Stimulated activated CD4-positive, alpha-beta T cell treated with anti-CD3 and anti-CD28 coated beads, Interleukin-15, amount 100 ng/mL, for 1 hour (primary cell): ENCODE measurements at places on chromosomes 6 and 20.

GRCh38 chr20:45297786-45298497 is 8.7 kb upstream of the RBPJL start:
- no peak for DNase-seq

DNA sequence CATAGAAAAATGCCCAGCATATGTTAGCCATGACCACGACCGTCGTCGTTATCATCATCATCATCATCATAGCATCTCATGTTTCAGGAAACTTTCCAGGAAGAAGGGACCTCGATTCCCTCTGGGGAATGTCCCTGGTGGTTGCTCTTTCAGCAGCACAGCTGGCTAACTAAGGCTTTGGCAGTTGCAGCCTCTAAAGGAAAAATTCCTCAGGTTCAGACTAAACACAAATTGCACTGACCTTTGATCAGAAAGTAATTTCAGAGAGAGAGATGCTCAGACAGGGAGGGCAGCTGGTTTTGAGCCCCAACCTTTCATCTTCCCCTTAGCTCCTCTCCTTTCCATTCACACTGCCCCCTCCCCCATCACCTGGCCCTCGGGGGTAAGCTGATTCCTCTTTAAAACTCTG is 5.6 kb upstream of the CFB start:
- no peak for DNase-seq

GRCh38 chr6:34947561-34947960 is 58.5 kb downstream of the ANKS1A start:
- no peak for DNase-seq

DNA sequence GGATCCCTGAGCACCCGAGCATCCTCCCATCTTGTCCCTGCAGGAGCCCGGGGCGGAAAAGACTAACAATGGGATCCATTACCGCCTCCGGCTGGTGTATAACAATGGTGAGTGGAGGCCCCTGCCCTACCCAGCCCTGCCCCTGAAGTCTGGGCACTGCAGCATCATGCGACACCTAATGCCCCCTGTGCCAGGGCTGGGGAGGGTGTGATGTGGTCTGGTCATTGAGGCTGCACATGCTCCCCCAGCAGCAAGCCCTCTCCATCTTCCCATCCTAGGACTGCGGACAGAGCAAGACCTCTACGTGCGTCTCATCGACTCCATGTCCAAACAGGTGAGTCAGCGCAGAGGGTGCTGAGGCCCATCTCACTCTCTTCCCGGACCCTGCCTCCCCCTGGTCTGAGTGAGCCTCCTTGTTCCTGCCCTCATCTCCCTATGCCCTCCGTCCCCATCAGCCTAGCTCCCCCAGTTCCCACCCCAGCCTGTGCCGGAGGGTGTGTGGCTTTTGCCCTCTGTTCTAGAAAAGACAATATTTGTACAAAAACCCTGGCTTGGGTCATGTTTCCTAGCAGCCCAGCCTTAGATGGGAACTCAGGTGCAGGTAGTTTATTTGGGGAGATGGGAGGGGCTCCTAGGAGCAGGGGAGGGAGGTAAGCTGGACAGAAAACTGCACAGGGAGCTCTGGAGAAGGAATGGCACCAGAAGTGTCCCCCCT is 13.5 kb downstream of the EBF4 start:
- no peak for DNase-seq

GRCh38 chr6:168950858-168951214 is 302.8 kb downstream of the THBS2 start:
- DNase-seq, result no peak

- no peak for DNase-seq
These were observed 62.4 kb downstream of the AGPAT4 start for GRCh38 chr6:161211380-161212035.

DNA sequence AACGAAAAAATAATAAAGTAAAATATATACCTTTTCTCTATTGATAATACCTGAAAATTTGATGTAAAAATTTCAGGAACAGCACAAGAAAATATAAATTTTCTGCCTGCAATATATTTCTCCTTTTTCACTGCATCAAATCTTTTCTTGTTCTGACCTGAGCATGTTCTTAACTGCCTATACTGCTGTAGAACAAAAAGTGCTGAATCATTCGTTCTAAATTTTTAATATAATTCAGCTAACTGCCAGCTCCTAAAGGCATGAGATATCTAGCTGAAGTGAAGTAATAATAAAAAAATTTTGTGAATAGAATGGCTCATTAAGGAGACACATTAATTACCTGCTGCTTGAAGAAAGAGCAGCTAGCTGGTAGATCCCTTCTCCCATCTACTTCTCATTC is 188.6 kb upstream of the FKBP1C start:
- no peak for DNase-seq

DNA sequence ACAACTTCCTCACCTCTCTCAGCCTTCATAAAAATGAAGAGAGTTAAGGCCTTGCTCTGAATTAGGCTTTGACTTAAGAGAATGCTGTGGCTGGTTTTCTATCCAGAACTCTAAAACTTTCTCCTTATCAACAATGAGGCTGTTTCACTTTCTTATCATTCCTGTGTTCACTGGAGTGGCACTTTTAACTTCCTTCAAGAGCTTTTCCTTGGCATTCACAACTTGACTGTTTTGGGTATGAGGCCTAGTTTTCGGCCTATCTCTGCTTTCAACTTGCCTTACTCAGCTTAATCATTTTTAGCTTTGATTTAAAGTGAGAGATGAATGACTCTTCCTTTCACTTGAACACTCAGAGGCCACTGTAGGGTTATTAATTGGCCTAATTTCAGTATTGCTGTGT is 4.3 kb upstream of the LOC128125822 start:
- no peak for DNase-seq

- no peak for DNase-seq
These were observed 40.2 kb upstream of the GMPR start for GRCh38 chr6:16198061-16198705.

DNA sequence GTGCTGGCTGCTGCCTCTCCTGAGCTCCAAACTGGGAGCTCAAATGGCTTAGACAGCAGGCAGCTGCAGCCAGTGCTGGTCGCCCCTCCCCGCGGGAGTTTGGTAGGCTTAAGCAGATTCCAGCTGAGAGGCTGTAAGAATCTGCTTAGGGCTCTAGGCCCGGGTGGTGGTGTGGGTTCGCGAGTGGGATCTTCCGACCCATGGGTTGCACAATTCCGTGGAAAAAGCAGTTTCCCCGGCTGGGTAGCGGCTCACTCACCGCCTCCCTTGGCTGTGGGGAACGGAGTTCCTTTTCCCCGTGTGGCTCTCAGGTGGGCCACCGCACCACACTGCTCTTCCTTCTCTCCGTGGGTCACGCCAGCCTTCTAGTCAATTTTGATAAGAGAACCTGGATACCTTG is 232.5 kb downstream of the PKHD1 start:
- no peak for DNase-seq

DNA sequence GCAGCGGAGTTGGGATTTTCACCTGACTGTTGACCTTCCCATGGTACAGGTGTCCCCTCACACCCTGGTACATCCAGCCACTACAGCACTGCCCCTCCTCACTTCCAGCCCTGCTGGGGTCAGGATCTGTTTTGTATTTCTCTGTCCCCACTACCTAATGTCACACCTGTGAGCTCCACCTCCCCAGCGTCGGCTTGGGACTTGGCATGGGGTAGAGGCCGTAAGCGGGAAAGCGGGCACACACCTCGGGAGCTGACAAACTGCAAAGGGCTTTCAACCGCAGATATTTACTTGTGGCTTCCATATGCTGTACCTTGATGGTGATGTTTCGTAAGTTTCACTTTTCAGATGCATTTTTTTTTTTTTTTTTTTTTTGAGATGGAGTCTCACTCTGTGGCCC is 5.4 kb upstream of the CCN5 start:
- no peak for DNase-seq

- DNase-seq, result no peak
These were observed 126.9 kb downstream of the DHX35 start for GRCh38 chr20:39089029-39089428.

- DNase-seq, result peak; percentile 31
These were observed 599 bp downstream of the EPM2A start for GRCh38 chr6:145734486-145735355.

GRCh38 chr6:129651291-129651691 is 58.7 kb downstream of the ARHGAP18 start:
- no peak for DNase-seq

DNA sequence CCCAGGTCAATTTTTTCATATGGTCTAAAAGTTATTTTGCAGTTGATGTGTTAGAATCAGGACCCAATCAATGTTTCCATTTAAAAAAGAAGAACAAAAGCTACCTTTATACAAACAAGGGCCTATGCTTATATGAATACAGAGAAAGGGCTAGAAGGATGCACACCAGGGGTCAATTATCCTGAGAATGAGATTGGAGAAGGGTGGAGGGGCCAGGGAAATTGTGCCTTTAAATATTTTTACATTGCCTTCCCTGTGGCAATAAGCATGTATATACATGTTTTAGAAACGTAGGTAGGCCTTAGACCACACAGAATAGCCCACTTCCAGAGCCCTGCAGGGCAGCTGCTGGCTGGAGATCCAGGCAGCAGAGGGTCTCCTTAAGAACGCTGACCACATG is 12.7 kb downstream of the EXOC2 start:
- DNase-seq, result no peak

DNA sequence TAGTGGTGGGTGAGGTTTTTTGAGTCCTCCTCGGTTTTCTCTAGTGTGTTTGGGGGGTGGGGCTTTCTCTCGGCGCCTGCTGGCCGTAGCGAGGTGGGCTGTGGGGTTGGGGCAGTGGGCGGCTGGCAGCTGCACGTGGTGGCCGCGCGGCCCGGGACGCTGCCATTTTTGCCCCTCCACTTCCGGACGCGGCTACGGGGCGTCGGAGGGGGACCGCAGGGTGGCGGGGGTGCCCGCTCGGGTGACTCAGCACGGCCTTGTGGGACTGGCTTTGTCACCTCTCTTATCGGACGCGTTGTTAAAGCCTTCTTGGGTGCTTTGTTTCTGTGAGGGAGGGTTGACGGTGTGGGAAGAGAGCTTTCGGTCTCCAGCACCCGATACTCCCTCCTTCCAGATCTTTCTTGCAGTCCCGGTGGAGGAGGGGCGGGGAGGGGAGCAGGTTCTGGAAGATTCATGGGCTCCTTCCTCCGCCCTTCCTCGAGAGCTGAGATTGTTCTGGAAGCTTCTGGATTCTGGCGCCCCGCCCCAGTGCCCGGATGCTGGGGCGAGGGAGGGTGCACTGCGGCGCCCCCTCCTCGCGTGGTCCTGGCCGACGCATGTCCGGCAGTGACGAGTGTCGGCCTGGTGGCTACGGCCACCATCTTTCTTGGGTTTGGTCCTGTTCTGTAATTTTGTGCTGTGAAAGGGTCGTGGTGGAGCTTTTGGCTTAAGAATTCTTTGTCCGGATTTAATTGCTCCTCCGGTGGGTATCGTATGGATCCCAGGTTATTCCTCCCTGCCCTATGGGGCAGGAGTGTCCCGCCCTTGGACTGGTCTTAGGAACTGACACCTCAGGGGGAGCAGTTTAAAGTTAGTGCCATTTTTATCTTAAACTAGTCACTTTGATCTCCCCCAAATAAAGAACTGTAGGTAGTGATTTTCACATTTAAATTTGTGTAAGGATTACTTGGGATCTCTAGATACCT is 719 bp downstream of the HSP90AB1 start:
- DNase-seq, result peak; percentile 82

- no peak for DNase-seq
These were observed 25.6 kb upstream of the GABRR1 start for GRCh38 chr6:89242574-89243330.

- no peak for DNase-seq
These were observed 26.2 kb upstream of the SLC35D3 start for GRCh38 chr6:136895901-136896300.

DNA sequence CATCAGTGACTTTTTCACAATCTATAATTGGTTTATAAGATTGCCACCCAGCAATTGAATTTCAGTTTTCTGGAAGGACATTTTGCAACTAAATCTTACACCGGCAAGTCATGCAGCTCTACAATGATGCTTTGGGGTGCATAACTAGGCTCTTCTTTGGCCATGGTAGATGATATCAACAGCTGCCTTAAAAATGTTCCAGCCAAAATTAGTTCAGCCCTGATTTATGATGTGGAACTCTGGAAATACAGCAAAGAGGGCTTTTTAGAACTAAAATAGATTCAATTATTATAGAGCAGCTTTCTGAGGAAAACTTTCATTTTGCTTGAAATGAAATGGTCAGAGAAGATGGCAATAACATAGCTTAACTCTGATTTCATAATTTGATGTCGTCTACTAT is 18.4 kb upstream of the MCM9 start:
- no peak for DNase-seq

GRCh38 chr6:81485395-81485794 is 267.1 kb downstream of the TENT5A start:
- DNase-seq, result no peak

DNA sequence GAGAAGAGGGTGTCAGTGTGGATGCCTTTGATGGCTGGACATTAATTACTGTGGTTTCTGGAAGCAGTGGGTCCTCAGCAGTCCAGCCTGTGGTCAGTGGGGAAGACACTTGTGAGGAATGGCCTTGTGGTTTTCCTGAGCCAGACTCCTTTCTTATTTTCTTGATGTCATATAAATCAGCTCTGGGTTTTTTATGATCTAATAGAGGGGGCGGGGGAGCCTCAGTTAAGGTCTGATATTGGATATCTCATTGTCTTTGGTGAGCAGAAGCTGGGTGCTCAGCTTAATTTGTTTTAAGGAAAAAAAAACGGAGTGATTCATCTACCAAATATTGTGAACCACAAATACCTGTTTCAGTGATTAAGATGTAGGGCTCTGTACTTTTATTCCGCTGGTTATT is 62.1 kb downstream of the OTOR start:
- no peak for DNase-seq

- DNase-seq, result no peak
These were observed 4.2 kb downstream of the MYCT1 start for GRCh38 chr6:152701863-152702401.

DNA sequence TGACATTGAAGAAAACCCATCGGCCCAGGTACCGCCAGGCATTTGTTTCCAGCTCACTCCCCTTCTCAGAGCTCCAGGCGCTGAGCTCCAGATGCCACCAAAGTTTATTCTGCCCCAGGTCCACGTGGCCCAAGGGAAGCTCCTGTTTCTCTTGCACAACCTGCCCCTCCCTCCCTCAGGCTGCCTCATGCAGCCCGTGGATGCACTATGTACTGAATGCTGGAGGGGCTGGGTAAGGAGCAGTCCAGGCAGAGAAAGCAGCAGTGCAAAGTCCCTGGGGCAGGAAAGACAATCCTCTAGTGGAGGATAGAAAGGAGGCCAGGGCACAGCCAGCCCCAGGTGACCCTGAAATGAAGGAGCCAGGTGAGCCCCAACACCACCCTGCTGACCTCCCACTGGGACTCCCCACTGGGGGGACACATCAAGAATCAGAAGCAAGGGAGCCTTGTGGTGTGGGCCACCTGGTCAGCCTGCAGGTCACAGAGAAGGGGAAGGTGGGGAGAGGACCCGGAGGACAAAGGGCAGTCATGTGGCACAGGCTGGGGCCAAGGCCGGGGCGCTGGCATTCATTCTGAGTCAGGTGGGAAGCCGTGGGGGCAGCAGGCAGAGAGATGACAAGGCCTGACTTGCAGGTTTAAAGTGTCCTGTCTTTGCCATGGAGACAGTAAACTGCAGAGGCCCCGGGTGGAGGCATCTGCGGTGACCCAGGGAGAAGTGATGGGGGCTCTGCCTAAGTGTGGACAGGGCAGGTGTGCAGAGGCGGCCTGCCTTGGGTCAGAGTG is 230.1 kb downstream of the PREX1 start:
- no peak for DNase-seq
